HT-29 (cell line): ENCODE measurements at places on chromosomes 7 and 10.
A peak's percentile ranks its signal among the peaks of the same experiment; 100 is the strongest.

GRCh38 chr7:935164-935873 lies 19.2 kb downstream of the ADAP1 start:
- DNase-seq, result no peak

DNA sequence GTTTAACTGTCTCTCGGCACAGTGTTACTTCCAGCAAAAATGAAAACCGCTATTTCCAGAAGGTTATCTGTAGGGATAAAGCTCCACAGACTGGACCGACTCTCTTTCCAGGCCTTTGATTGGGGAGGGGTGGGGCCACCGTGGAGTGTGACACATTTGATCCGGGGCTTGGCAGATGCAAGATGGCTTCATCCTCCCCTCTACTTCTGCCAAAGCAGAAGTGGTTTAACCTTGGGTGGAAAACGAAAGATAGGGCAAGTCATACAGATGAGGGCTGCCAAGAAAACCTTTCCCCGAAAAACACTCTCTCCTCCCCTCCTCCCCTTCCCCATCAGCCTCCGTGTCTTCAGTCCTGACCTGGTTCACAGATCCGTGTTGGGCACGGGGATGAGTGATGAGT lies 139.7 kb upstream of the SH2B2 start:
- no peak for DNase-seq

DNA sequence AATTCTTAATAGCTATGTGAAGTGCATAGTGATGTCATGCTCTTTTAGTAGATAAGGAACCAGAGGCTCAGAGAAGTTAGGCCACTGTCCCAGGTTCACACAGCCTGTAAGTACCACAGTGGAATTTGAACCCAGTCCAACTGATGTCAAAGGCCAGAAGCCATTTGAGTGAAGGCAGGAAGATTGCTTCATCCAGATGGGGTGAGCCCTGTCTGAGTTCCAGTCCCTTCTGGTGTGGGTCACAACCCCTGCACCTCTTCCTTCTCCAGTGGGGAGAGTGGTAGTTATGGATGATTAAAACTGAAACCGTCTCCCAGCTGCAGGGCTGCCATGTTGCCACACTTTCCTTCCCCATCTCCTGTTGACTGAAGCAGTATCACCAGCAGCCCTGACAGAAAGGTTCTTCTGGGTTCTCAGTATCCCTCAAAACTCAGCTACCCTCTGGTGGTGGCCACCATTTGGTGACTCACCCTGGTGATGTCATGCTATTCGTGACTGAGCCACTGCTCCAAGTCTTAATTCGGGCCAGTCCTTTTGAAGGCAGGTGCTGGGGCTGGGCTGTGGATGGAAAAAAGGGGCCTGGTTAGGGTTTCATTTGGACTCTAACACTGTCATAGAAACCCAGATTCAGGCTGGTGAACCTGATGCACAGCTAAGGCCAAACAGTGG lies 1.5 kb upstream of the C10orf95 start:
- DNase-seq, result no peak

DNA sequence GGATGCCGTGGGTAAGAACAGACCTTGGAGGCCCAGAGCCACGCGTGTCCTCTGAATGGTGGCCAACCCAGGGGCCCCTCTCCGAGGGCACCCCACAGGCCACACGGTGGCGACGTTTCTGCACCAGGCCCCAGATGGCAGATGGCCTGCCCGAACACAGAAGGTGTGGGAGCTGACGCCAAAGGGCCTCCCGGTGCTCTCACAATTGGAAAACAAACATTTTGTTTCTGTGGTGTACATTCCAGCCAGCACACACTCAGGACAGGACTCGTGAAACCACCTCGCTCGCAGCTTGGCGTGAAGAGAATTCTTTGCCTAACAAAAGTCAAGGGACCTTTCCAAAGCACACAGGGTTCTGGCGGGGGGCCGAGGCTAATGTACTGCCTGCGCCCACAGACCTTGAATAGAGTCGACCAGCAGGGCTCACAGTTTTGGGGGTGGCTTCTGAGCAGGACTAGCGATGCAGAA lies 112.1 kb downstream of the FAM53B start:
- DNase-seq, result no peak

DNA sequence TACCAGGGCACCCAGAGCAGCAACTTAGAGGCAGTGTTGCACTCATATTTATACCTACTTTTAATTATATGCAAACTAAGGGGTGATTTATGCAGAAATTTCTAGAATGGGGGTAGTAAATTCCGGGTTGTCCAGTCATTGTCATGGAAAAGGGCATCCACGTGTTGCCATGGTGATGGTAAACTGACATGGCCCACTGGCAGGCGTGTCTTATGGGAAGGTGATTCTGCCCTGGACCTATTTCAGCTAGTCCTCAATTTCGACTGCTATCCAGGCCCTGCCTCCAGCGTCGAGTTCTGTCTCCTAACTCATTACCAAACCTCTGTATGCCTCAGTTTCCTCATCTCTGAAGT lies 12.8 kb downstream of the SNX8 start:
- DNase-seq, result peak; percentile 23

DNA sequence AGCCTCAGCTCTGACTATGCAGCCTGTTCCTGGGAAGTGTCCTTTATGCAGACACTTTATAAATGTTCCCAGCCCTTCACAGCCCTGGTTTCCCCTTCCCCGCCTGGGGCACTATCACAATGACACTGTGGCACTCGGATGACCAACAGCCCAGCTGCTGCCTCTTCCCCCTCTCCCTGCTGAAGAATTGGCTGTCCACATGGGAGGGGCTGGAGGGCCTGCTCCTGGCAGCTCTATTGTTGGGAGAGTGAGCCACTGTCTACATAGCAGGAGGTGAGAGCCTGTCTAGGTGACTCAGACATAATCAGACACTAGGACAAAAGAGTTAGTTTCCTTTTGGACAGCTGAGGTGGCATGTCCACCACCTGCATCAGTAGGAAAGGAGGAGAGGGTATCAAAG lies 437.5 kb downstream of the PLXNA4 start:
- DNase-seq, result no peak

GRCh38 chr10:31952066-31952465 lies 23.4 kb upstream of the ARHGAP12 start:
- DNase-seq, result peak; percentile 19
